ENCODE measurements at places on chromosomes 3 and 15.

- DNase-seq, result no peak
Observed at GRCh38 chr3:144491333-144491732, 519.7 kb downstream of the DIPK2A start.

GRCh38 chr3:16474920-16475319 is 38.6 kb downstream of the RFTN1 start:
- DNase-seq, result no peak

- no peak for DNase-seq
Observed at GRCh38 chr3:127546970-127547733, 43.4 kb downstream of the TPRA1 start.

GRCh38 chr3:55267206-55267930 is 219.7 kb downstream of the WNT5A start:
- no peak for DNase-seq

DNA sequence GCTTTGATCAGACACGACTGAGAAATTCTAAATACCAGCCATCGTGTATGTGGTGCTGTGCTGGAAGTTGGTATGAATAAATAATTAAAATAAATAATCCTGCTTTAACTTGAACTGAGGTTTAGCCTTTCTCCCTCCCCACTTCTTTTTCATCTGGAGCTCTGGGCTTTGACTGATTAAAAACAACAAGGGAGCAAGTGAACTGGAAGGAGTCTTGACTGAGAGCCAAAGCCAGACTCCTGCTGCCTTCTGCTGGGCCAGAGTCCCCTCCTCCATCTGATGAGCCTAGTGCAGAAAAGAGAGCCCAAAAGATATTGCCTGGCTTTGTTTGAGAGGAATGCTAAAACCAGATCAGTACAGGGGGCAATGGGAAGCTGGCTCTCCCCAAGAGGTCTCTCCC is 96.0 kb downstream of the CCNL1 start:
- DNase-seq, result no peak

- DNase-seq, result no peak
Observed at GRCh38 chr15:40379374-40379773, 3.1 kb upstream of the KNSTRN start.

- DNase-seq, result peak; percentile 86
Observed at GRCh38 chr3:10026084-10026890, at the start of gene FANCD2. Gene FANCD2 (plus strand): TSS chr3:10026437. CDS start chr3:10028658, 2,221 bp downstream.

- no peak for DNase-seq
Observed at GRCh38 chr3:65927576-65927975, 111.1 kb downstream of the MAGI1 start.

GRCh38 chr15:90211009-90211408 is 9.9 kb downstream of the SEMA4B start:
- no peak for DNase-seq

DNA sequence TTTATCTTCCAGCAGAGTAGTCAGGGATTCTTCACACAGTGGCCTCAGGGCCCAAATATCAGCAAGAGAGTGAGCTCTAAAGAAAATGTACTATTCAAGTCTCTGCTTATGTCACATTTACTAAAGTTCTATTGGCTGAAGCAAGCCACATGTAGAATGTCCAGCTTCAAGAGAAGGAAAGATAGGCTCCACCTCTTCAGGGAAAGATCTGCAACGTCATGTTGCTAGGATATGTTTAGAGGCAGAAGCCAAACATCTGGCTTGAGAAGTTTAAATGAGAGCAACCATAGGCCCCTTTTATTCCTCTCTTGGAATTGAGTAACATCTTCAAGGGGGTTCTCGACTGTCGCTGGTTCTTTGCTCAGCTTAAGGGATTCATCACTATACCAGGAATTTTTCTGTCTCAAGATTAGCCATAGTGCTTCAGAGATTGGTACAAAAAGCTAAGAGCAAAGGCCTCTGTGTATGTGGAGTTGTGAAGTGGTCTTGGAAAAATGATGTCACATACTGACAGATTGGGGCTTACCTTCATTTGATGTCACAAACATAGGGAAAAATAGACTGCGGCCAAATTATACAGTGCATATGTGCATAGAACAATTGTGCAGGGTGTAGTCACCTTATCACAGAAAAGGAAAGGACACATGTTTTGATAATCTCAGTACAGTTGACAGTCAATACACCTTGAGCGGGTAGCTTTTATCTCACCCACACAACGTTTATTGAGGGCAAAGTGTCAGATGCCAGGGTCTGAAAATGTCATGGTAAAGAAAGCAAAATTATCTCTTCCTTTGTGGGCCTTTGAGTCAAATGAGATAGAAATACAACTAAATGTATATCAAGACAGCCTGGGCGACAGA is 11.3 kb upstream of the THRB start:
- peak; percentile 32 for DNase-seq

- DNase-seq, result no peak
Observed at GRCh38 chr3:56355570-56356185, 112.6 kb downstream of the ERC2 start.

GRCh38 chr15:75235051-75235673 is 23.0 kb upstream of the GOLGA6C start:
- DNase-seq, result no peak

DNA sequence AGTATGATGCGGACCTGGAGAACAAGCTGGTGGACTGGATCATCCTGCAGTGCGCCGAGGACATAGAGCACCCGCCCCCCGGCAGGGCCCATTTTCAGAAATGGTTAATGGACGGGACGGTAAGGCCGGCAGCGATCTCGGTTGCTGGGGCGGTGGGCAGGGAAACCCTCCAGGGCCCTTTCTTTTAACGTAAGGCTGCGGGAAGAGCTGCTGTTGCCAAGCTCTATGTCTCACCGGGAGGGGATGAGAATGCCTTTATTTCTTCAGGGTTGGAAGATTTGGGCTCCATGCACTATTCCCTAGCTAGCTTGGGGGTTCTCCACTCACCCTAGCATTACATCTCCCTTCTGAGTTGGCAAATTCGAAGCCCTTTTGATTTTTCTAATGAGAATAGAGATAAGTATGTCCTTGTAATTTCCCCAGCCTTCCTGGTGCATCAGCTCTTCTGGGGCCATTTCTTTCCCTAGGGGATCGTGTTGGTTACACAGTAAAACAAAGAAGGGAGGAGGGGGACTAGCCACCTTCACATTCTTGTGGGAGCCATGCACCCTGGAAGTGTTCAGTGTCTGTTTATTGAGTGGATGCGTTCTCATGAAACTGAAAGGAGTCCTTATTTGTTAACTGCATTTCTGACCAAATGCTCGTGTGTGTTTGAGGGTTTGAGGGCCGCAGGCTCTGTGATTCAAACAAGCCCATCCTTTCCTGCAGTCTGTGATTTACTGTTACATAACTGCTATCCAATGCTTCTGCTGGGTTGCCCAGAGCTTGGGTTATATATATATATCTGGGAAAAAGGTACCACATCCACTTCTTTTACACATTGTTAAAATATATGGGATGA is 982 bp downstream of the TAGLN3 start:
- DNase-seq, result no peak

DNA sequence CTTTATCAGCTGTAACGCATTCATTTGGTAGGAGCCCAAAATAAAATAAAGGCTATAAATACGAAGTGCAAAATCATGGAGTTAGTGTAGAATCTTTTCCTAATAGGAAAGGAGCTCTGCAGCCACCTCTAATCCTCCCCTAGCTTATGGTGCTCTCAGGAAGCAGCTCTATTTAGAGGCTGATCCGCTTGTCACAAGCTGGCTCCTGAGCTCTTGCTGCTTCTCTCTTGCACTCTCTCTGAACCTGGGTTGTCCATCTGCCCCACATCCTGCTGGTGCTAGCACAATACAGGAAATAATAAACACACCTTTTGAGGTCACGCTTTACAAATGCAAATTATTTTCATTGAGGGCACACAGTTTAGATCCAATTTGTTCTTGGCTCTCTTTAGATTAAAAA is 37.3 kb upstream of the BFSP2 start:
- no peak for DNase-seq

GRCh38 chr3:8450618-8451017 is 51.0 kb upstream of the LMCD1 start:
- DNase-seq, result peak; percentile 44

DNA sequence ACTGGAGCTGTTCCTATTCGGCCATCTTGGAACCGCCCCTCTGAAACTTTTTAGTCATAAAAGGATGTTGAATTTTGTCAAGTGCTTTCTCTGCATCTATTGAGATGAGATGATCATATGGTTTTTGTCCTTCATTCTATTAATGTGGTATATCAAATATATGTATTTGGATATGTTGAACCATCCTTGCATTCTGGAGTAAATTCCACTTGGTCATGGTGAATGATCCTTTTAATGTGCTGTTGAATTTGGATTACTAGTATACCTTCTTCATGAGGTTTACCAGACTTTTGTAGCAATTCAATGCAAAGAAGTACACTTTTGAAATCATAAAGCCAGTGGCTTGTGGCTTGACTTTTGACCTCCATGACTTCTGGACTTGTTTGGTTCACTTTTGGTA is 33.4 kb upstream of the XRN1 start:
- no peak for DNase-seq

DNA sequence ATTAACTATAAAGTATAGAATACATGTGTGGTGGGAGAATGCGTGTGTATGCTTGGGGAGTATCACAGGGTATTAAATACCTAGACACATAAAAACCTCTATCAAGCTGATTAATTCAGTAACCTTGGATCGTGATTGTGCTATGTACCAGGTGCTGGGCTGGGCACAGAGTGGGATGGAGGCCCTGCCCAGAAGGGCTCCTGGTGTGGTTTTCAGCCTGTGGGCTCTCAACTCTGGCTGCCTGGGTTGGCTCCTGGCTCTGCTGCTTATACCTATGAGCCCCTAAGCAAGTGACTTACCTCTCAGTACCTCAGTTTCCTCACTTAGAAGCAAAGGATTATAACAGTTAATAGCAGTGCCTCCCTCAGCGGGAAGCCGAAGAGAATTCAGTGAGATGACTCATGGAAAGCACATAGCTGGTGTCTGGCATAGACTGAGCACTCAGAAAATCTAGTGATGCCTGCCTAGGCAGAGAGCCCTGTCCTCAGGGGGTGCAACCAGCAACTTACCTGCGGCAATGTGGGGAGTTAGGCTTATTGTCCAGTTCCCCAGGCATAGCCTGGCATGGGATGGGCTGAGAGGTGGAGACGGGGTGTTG is 90.6 kb upstream of the MYZAP start:
- no peak for DNase-seq

- no peak for DNase-seq
Observed at GRCh38 chr3:67979342-67979741, 324.9 kb upstream of the SUCLG2 start.

DNA sequence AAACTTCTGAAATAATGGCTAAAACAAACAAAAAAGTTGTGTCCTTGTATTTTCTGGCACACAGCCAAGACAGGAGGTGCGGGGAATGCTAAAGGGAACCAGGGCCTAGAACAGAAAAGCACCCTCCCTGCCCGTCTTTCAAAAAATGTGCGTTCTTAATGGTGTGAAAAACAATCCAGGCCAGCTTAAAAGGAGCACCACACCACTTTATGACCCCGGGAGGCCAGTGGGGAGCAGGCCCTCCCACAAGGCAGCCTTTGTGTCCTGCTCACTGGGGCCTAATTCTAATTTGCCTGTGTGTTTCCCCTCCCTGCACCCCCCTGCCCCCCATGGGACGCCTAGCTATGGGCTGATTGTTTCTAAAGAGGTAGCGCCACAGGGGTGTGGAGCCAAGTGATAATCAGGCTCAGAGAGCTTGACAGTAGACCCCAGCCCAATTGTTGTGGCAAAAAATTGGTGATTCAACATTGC is 181.4 kb downstream of the GREM1 start:
- DNase-seq, result peak; percentile 74

DNA sequence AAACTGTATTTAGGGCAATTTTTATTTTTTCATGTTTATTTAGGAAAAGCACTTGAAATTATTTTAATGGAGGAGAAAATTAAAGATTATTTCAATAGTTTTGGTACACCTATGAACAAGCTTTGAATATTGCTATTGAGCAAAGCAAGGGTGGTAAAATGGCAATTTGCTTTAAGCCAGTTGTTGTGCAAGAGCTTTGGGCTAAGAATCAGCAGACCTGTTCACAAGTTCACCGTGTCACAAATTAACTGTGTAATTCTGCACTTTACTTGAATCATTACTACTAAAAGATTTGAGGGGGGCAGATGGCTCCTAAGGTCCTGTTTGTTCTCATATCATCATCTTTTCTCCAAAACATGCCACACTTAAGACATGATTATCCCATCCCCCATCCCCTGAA is 238.9 kb upstream of the GBE1 start:
- no peak for DNase-seq

DNA sequence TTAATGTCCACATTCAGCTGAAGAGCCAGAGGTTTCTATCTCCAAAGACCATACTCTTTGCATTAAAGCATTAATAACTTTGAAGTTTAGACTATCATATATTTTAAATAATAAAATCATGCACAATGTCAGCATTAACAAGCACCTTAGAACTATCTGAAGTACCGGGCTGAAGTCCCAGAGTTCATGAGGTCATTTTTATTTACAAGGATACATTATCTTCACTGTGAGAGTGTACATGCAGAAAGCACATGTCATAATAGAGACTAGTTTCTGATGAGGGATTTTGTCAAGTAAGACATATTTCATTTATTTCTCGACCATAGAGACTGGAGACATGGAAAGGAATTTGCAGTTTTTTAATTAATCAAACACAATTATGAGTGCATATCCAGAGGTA is 52.4 kb upstream of the SI start:
- no peak for DNase-seq

DNA sequence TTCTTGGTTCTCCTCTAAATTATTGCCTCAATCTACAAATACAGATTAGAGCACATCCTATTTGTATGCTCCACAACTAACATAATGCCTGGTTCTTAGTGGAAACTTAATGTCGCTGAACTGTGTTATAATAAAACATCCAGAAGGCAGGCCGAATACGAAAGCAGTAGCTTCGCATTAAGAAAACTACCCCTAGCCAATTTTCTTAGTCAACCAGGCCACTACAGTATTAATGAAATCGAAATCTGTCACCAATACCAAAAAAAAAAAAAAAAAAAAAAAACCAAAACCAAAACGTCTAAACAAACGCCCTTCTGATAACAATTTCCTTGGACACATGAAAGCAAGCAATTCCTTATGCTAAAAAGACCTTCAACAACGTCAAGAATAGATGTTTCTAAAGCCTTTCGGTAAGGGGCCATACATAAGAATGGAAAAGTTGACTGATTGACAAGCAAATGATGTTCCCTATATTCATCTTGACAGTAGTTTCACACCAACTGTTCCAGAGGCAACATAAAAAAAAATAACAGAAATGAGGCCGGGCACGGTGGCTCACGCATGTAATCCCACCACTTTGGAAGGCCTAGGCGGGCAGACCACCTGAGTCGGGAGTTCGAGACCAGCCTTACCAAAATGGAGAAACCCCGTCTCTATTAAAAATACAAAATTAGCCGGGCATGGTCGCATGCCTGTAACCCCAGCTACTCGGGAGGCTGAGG is 1.3 kb downstream of the DENND6A start:
- no peak for DNase-seq

DNA sequence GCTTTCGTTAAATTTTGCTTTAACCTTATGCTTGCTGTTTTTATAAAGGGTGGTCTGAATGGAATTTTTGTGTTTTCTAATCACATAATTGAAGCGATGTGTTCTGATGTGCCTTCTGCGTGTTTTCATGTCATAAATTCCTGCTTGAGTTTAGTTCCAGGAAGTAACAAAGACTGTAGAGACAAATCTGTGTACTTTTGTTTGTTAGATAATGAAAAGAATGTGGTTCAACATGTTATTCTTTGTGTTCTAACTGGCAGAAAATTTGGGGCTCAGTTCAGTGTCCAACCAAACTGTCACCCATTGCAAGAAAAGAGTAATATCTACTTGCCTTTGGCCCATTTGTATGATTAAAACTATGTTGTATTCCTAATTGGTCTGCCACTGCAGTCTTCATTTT is 324.0 kb downstream of the DIPK2A start:
- no peak for DNase-seq

Measured in SK-MEL-5 (cell line).